ENCODE measurements at places on chromosomes 2 and 18.

DNA sequence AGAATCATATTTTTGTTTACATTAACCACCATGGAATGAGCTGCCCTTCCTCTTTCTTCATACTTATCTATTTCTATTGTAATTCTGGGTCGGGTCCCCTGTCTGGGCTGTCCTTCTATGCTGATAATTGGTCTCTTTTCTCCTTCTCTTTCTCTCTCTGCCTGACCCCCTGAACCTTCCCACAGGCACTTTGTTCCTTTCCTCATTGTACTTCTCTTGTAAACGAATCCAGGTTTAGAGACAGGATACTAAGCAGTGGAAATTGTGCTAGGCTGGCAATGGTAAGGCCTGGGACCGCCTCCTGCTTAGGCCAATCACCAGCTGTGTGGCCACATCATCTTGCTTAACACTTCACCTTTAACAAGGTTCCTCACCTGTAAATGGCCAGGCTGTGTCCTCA is 137.0 kb downstream of the ZNF532 start:
- no peaks in the 10 kb centered on the region for H3K36me3 ChIP-seq
- H3K27me3 ChIP-seq = no peaks in the 10 kb centered on the region
- H3K4me3 ChIP-seq = no peak overlapping the region
- H3K27ac ChIP-seq = no peak overlapping the region
- DNase-seq = no peak

GRCh38 chr2:148020111-148021058 is at the start of gene ORC4:
Gene ORC4, minus strand, starts transcription at chr2:148020737. Its CDS starts 44,779 bp downstream, at chr2:147975958.
- no peaks in the 10 kb centered on the region for H3K27me3 ChIP-seq
- no peaks in the 10 kb centered on the region for H3K36me3 ChIP-seq
- peak; percentile 96 for DNase-seq

GRCh38 chr2:9001229-9001628 is 2.3 kb downstream of the MBOAT2 start:
- H3K4me1 ChIP-seq = peaks cover 9% of the 10 kb centered on the region
- H3K27me3 ChIP-seq = peaks cover 18% of the 10 kb centered on the region
- no peak overlapping the region for H3K27ac ChIP-seq
- H3K4me3 ChIP-seq = no peak overlapping the region
- no peak for DNase-seq

DNA sequence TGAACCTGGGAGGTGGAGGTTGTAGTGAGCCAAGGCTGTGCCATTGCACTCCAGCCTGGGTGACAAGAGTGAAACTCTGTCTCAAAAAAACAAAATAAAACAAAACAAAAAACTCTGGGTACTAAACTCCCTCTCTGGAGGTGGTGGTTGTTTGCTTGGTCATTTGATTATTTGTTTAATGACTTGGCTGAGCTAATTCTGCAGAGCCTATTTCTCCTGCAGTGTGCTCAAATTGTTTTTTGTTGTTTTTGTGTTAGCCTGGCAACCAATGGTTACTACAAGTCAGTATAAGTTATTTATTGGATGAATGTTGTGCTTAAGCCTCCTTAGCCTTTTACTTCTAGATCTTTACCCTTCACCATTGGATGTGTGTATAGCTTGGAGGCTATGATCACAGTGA is 387.5 kb downstream of the ADCYAP1 start:
- no peaks in the 10 kb centered on the region for H3K36me3 ChIP-seq
- H3K27ac ChIP-seq = no peak overlapping the region
- DNase-seq = no peak
- no peaks in the 10 kb centered on the region for H3K4me1 ChIP-seq
- no peaks in the 10 kb centered on the region for H3K27me3 ChIP-seq
- no peak overlapping the region for H3K4me3 ChIP-seq
